ENCODE measurements at places on chromosomes 3 and 15.

DNA sequence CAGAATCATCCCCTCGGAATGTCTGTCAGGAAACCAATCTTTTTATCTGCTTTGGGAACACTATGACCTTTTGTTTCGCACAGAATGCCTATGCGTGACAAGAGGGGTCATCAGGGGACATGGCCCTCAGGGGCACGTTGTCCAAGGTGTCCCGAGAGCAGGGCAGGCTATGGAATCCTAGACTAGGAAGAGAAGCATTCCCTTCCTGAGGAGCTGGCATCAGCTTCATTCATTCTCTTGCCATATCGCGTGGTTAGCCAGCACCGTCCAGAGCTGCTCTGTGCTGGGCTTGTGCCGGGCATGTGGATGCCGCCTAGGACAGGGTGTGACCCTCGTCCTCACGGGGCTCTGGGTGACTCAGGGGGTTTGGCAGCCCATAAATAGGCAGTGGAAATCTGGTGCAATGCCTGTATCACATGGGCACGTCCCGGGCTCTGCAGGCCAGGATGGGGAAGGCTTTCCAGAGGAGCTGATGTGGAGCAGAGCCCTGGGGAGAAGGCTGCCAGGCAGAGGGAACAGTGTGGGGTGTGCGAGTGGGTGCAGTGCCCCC is 117.8 kb downstream of the TMEM266 start:
- DNase-seq = no peak

DNA sequence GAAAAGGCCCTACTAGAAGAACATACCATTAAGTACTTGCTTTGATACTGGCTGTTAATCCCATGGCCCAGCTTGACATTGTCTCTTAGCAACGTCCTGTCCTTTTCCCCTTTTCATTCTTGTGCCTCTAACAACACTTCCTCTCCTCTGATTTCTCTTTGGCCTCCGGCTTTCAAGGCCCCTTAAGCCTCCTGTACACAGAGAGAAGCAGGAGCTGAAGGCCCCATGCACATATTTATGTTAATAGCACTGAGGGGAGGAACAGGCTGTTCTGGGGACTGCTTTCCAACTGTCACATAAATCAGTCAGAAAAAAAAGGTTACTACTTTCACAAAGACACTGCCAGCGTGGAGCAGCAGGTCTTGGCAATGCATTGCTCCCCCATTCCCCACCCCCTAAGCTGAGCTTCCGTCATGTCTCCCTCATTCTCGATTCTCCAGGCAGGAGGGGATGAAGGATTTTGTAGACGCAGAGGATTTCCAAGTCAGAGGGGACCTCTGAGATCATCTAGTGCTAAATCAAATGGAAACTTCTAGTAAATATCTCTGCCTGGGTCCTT is 257.4 kb upstream of the ADAMTS9 start:
- DNase-seq = no peak

GRCh38 chr3:135896613-135897012 is 68.9 kb upstream of the PPP2R3A start:
- DNase-seq = no peak

DNA sequence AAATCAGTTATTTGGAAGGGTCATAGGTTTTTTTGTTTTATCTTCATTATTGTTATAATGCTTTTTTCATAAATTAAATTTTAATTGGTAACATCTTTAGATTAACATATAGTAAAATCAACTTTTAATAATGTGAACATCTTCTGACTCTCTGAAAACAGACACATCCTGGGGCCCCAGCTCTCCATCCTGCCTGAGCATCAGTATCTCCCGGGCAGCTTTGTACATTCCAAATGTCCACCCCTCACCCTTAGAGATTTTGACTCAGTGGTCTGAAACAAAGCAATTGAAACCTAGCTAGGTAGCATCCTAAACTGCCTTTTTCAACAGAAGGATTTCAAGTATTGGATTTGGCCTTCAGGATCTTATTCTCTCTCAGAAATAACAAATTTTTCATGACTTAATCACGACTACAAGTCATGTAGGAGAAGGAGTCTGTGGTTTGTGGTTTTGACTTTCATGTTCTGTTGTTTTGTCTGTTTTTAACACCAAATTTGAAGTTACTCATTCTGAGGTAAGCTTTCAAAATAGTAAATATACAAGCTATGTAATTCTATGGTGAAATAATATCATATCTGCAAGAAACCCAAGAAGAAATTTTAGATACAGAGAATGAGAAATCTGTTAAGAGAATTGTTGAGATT is 147.3 kb upstream of the UBE2E2 start:
- peak; percentile 73 for DNase-seq

DNA sequence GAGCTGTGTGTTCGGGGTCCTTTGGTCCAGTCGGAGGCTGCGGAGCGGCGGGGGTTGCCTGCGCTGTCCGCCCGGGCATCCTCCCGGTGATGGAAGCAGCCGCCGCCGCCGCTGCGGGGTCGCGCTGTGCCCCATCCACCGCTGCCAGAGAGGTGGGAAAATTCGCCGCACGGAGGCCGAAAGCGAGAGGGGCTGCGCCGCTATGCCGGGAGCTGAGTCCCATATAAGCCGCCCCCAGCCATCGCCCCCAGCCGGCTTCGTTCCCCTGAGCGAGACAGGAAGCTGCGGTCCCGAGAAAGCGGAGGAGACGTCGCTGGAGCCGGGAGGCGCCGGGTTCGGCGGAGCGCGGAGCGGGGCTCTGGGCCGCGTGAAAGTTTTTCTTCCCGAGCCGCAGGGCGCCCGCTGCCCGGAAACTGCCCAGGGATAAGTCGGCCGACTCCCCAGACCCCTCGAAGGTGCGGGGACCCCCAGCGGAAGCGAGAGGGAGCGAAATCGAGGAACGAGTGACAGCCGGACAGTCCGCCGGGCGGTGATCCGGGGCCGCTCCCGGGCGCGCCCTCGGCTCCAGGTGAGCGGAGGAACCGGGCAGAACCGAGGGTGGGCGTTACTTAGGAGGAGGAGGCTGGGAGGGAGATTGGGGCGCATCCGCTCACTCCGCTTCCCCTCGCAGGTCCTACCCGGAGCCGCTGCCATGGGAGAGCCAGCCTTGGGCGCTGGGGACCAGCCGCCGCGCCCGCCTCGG is 574 bp downstream of the CHST2 start:
- DNase-seq = no peak

- DNase-seq = no peak
These were observed 36.0 kb downstream of the RAB27A start for GRCh38 chr15:55253580-55253979.

- no peak for DNase-seq
These were observed 43.5 kb downstream of the IDH2 start for GRCh38 chr15:90058775-90059174.

GRCh38 chr3:126023390-126023789 is 54.4 kb downstream of the ROPN1B start:
- no peak for DNase-seq

GRCh38 chr3:78873641-78874040 is 894.2 kb downstream of the ROBO1 start:
- DNase-seq = no peak

- DNase-seq = no peak
These were observed 307.6 kb upstream of the SLITRK3 start for GRCh38 chr3:165503825-165504224.

GRCh38 chr15:99105514-99106341 is 848 bp downstream of the SYNM start:
- DNase-seq = no peak

- DNase-seq = no peak
These were observed 31.7 kb downstream of the SLCO2A1 start for GRCh38 chr3:133997871-133998635.

DNA sequence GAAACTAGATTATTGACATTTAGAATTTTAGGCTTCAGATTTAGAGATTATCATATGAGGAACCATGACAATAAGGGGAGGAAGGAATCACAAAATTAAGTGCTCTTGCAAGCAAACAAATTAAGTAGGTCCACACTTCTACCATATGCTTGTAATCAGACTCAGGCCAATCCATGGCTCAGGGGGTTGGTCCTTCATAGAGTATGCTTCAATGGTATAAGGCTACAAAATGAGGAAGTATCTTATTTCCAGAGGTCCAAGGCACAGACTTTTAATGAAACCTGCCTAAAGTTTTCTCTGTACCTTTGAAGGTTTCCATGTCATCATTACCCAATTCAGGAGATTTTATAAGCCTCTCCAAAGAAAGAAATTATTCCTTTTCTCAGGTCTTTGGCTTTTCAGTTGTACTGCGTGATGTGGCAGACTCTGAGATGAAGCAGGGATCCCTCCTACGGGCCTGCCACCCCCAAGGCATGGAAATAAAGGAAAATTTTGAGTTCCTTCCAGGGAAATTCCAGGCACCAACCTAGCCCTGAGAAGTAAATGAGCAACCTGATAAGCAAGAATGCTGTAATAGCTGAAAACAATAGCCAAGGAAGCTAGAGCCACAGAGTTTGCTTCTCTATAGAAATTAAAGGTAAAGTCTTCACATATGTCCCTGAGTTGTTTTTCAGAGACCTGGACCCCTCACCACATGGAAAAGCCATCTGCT is 36.3 kb downstream of the SERPINI2 start:
- peak; percentile 2 for DNase-seq

DNA sequence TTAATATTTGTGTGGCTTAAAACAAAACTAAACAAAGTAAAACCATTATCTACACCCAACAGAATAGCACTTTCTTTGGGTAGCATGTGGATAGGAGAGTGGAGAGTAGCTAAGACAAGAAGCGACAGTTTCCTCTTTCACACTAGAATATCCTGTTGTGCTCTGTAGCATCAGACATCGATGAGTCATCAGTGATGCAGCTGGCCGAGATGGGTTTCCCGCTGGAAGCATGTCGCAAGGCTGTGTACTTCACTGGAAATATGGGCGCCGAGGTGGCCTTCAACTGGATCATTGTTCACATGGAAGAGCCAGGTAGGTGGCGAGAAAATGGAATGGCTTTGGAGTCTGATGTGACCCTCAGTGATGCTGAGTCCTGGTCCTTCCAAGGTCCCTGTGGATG is 108.1 kb downstream of the USP13 start:
- DNase-seq = no peak

DNA sequence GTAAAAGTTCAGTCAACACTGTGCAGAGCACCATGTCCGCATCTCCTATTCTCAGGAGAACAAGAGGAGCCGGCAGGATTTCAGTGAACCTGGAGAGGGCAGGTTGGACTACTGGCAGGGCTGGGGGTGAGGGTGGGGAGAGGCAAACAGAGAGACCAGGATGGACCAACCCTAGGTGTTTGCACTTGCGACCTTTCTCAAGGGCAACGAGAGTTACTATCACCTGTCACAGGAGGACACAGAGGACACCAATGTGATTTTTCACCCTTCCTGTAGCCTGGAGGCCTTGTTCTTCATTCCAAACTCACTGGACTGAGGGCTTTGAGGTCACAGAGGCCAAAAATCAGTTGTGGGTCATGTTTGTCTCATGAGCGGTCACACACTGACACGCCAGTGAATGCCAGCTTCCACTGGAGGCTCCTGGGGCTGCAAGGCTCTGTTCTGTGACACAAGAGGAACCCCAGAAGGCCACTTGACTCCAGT is 89.5 kb downstream of the CPN2 start:
- DNase-seq = no peak

DNA sequence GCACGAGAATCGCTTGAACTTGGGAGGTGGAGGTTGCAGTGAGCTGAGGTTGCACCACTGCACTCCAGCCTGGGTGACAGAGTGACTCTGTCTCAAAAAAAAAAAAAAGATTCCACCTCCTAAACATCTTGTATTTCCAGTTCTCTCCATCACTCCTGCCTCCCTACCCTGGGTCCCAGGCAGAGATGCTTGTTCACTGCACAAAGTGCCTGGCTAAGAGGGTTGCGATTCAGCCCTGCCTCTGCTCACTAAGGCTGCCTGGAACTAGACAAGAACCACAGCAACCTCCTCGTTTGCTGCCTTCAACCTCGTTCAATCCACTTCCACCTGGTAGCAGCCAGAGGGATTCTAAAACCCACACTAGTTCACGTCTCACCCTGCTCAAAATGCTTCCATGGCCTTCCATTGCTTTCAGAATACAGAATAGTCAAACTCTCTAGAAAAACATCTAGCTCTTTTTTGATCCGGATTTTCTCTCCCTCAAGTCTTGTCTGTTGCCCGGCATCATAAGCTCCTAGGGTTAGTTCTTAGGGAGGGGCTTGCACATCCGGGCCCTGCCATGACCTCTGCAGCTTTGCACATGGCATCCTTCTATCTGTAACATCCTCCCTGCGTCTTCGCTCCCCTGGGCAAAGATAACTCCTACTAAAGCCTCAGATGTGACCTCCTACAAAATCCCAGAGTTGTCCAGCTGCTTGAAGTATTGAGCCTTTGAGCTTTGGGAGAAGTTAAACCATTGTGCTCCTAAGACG is 1.0 kb upstream of the MCM2 start:
- DNase-seq = no peak

- DNase-seq = no peak
These were observed 20.7 kb downstream of the HAPLN3 start for GRCh38 chr15:88874684-88875083.

DNA sequence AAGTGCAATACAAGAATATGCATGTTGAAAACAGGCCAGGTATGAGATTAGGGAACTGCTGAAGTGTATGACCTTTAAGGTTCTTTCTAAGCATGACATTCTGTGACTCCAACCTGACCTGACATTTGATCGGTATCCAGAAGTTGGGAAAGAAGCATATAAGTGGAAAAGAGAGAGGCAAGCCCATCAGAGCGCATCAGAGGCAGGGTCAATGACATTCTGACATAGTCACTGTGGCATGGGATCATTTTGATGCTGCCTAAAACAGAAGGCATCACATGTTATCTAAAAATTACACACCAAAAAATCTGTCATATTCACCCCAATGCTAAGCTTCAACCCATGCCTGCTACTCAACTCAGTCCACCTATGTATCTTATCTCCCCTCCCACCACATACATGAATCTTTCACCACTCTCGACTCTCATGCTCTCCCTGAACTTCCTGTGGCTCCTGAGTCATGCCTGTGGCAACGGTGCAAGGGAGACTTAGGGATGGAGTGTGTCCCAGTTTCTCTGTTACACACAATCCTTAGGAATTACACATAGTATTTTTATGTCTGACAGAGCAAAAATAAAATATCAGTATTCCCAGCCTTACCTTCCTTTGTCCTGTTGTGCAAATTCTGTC is 20.5 kb upstream of the LRRN1 start:
- no peak for DNase-seq

- no peak for DNase-seq
These were observed 293.3 kb upstream of the TBL1XR1 start for GRCh38 chr3:177490626-177491025.

DNA sequence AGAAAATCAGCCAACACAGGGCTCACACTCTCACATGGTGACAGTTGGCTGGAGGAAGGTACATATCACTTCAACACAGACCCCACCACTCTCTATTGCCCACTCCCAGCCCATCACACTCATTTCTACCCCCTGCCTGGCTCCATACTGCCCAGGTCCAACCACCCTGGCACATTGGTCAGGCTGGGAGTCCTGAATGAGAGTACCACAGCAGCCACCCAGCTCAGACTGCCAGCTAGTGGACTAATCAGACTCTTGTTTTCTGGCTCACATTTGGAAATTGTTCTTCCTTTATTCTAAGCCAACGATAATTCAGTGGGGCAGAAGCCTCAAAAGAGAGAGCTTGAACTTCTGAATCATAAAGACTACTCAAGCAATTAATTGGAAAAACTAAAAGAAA is 20.0 kb downstream of the MRPL46 start:
- DNase-seq = no peak

- no peak for DNase-seq
These were observed 109.6 kb downstream of the PLD1 start for GRCh38 chr3:171700653-171701052.

Measured in MM.1S (cell line).